Anterior cingulate cortex (tissue), 58 donors: ENCODE measurements at places on chromosomes 7 and 10.
A peak's percentile ranks its signal among the peaks of the same experiment; 100 is the strongest.

GRCh38 chr10:112631501-112632400, 184.7 kb downstream of the VTI1A start:
- DNase-seq: no peak

- no peak for DNase-seq
Measured at GRCh38 chr10:7485244-7485556, 74.4 kb upstream of the SFMBT2 start.

- DNase-seq: no peak
Measured at GRCh38 chr10:44030132-44030531, 354.8 kb downstream of the CXCL12 start.

DNA sequence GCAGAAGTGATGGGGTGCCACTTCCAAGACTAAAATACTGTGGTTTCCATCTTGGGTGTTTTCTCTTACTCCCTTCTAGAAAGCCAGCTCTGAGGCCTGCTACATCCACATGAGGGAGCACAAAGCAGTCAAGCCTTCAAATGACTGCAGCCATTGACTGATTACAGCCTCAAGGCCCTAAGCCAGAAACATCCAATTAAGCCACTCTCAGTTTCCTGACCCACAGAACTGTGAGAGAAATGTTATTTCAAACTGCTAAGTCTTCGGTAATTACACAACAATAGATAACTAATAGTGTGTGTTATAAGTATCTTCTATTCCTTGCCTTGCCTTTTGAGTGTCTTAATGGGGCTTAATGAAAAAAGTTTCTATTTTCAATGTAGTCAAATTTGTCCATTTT, 24.8 kb downstream of the BRAF start:
- no peak for DNase-seq

DNA sequence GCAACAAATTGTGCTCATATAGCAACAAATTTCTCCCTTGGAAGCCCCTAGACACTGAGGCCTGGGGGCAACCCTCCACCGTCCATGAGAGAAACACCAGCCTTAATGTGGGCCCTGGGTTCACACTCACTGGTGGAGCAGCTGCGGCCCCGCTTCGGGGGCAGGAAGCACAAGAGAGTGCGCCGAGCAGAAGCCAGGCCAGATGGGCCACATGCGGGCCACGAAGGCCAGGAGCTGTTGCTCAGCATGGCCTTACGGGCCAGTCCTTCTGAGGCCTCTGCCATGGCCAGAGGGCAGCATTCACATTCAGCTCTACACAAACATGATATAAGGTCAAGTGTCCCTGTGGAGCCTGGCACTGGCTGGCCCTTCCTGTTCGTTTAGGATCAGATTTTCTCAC, 60.0 kb upstream of the VIPR2 start:
- DNase-seq: no peak

GRCh38 chr7:151244196-151244840, 4.2 kb downstream of the SMARCD3 start:
- DNase-seq: peak; percentile 13

GRCh38 chr10:48187713-48188485, 86.6 kb downstream of the FRMPD2 start:
- DNase-seq: no peak

DNA sequence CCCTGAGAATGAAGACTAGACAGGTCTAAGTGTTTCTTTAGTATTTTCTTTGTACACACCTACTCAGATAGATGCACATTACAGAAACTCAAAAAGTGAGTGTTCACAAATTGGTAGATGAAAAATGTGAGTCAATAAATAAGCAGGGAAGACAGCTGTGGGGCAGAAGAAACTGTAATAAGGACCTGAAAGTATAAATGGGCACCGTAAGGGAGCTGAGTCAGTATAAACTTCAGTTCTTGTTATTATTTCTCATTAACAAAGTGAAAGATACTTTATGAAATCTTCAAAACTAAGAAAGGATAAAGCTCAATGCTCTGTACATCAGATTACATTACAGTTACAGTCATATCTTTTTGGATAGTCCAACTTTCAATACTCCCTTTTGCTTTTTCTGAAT, 2.5 kb downstream of the MTPN start:
- no peak for DNase-seq

- no peak for DNase-seq
Measured at GRCh38 chr7:116455499-116455898, 44.0 kb upstream of the CAV2 start.

DNA sequence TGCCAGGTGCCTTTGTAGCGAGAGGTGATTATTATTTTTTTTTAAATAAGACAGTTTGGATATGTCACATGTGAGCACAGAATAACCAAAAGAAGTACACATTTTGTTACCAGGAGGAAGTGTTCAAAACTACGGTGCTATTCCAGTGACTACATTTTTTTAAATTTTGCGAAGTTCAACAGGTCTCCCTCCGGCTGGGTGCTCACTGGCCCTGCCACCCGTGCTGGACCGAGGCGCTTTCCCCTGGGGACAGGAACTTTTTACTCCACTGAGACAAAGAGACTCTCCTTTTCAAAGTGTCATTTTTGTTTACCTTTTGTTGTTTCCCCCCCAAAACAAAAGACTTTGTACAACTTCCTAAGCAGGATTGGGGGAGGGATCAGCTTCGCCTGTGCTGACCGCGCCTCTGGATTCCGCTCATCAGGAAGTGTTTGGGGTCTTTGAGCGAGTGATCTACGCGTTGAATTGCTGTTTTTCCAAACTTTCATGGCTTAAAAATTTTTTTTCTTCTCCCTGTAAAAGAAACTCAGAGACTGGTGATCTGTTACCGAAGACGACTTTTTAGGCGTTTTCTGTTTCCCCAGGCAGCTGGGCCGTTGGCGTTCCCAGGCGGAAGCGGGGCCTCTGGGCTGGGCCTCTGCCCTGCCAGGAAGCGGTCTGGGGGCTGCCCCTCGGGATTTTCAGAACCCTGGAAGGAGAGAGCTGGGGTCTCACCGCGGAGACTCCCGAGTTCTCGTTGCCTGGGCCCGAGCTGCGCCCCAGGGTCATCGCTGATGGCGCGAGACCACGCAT, 7.2 kb downstream of the EN2 start:
- no peak for DNase-seq

DNA sequence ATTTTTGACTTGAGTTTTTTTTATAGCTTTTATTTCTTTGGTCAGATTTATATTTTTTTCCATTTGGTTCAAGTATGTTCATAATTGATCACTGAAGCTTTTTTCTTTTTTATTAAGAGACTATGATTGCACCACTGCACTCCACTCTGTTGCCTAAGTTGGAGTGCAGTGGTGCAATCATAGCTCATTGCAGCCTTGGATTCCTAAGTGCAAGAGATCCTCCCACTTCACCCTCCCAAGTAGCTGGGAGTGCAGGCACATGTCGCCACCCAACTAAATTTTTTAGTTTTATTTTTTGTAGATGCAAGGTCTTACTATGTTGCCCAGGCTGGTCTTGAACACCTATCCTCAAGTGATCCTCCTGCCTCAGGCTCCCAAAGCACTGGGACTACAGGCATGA, 97.7 kb upstream of the KIF5B start:
- no peak for DNase-seq

GRCh38 chr10:15430969-15431771, 60.1 kb upstream of the FAM171A1 start:
- DNase-seq: no peak

- DNase-seq: no peak
Measured at GRCh38 chr7:157896774-157897555, 560.2 kb downstream of the DNAJB6 start.

GRCh38 chr10:122966879-122967278, 12.9 kb upstream of the C10orf88 start:
- no peak for DNase-seq

DNA sequence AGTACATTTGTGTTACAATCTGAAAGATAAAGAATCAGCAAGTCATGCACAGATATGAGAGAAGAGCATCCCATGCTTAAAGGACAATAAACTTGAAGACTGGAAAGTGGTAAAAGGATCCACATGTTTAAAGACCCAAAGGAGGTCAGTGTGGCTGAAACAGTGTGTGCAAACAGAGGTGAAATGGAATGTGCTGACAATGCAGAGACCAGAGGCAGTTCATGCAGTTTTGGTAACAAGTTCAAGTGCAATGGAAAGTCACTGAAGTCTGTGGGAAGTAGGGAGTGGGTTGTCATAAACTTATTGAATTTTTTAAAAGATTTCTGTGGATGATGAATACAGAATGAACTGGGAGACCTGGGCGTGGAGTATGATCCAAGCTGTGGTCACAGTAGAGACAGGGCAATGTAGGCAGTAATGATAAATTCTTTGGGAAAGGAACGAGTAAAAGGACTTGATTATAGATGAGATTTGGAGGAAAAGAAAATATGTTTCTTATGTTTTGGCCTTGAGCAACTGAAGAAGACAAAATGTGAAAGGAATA, 408.0 kb downstream of the HGF start:
- no peak for DNase-seq

GRCh38 chr10:5581670-5582566, 57.2 kb downstream of the CALML3 start:
- DNase-seq: no peak

DNA sequence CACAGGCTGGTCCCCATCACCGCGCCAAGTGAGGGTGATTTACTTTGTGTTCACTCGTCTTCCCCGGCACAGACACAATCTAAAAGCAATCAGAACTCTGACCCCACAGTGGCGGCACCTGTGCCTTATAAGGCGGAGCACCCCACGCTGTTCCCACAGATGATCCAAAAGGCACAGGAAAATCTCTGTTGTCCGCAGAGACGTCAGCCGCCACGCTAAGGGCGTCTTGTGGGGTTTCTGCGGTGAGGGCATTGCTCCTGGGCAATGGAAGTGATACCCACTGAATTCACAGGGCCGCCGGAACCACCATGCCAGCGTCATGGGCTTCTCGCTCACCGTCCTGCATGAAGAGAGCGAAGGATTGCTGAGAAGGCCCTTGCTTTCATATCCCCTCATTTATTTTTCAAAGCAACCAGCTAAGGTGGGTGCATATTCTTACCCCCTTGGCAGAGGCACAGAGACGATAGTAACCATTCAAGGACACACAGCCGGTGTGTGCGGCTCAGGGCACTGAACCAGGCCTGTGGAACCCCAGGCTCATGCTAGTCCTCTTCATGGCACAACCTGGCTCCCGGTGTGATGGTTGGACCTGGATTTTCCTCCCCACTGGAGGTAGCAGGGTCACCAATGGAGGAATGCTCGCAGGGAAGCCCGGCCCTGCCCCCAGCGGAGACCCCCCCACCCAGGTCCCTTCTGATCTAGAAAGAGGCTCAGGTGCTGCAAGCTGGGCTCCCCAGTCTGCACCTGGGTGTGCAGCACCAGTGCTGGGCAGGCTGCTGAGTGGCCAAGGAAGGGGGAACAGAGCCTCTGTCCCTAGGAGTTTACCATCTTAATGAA, 279.0 kb downstream of the TCERG1L start:
- no peak for DNase-seq

GRCh38 chr10:53223851-53224250, 451.3 kb upstream of the MBL2 start:
- no peak for DNase-seq

GRCh38 chr10:104274762-104275721, 6.1 kb downstream of the GSTO2 start:
- DNase-seq: peak; percentile 36

- no peak for DNase-seq
Measured at GRCh38 chr7:24827589-24827988, 70.3 kb upstream of the GSDME start.

- no peak for DNase-seq
Measured at GRCh38 chr7:157674715-157675426, 338.1 kb downstream of the DNAJB6 start.

GRCh38 chr7:81075150-81075549, 156.3 kb upstream of the SEMA3C start:
- DNase-seq: no peak

- no peak for DNase-seq
Measured at GRCh38 chr7:77571801-77572200, 34.7 kb downstream of the PTPN12 start.

GRCh38 chr7:47091141-47091540, 490.8 kb downstream of the TNS3 start:
- DNase-seq: no peak

GRCh38 chr10:1120306-1120705, 64.1 kb downstream of the WDR37 start:
- no peak for DNase-seq

DNA sequence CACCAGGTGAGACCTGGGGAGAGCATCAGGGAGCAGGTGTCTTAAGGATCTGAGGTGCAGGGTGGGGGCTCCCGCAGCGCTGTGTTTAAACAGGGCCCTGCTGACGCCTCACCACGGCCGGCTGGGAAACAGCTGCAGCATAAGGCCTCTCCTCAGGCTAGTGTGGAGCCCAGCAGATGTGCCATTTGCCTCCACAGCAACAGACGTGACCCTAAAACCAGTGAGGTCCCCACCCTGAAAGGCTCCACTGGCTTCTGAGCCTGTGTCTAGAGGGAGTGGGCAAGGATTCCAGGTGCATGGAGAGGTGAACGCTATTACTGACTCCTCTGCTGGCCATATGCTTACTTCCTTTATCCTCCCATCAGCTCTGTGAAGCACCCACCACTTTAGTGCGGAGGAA, 47.8 kb downstream of the SYPL1 start:
- no peak for DNase-seq

DNA sequence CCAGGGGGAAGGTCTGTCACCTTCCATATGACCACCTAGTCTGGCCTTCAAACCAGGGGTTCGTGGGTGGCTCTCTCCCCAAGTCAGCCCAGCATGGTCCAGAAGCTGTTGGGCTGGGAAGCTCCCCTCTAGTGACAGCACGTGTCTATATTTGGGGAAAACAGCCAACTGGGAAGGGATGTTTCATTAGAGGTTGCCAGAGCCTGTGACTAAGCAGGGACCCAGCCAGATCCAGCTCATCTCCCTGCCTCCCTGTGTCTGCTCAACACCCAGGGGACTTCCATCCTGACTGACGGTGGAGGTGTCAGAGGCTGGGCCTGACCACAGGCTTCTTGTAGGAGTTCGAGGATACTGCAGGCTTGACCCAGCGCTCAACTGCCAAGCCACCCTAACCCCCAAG, 10.5 kb downstream of the STYXL1 start:
- DNase-seq: no peak

- DNase-seq: no peak
Measured at GRCh38 chr7:150968734-150969372, 9.3 kb downstream of the KCNH2 start.

DNA sequence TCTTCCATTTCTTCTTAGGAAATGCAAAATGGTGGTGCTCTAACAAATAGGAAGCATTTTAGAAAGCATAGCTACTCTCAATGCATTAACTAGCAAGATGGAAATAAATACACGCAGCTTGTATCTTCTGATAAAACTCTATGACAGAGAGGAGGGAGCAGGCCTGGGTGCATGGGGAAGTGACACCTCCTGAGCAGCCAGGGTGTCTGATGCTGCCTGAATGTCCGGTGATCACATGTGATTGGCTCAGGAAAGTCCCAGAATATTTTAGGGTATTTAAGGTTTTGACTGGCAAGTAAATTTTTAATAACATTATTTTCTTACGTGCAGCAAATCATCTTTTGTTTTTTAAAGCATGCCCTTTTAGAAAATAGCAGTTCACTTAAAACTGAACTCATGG, 261.0 kb upstream of the KLF6 start:
- no peak for DNase-seq
